Uterus (tissue), 4 donors: ENCODE measurements at places on chromosomes 2 and 18.

GRCh38 chr2:241386519-241386918 is 30.4 kb downstream of the FARP2 start:
- H3K4me1 ChIP-seq = no peaks in the 10 kb centered on the region
- H3K4me3 ChIP-seq = no peak overlapping the region
- H3K27me3 ChIP-seq = no peaks in the 10 kb centered on the region
- no peaks in the 10 kb centered on the region for H3K36me3 ChIP-seq
- H3K27ac ChIP-seq = no peak overlapping the region

GRCh38 chr2:13230221-13230620 is 513.5 kb downstream of the TRIB2 start:
- no peaks in the 10 kb centered on the region for H3K27me3 ChIP-seq
- no peak overlapping the region for H3K27ac ChIP-seq
- H3K36me3 ChIP-seq = no peaks in the 10 kb centered on the region
- no peak overlapping the region for H3K4me3 ChIP-seq
- no peak for DNase-seq

DNA sequence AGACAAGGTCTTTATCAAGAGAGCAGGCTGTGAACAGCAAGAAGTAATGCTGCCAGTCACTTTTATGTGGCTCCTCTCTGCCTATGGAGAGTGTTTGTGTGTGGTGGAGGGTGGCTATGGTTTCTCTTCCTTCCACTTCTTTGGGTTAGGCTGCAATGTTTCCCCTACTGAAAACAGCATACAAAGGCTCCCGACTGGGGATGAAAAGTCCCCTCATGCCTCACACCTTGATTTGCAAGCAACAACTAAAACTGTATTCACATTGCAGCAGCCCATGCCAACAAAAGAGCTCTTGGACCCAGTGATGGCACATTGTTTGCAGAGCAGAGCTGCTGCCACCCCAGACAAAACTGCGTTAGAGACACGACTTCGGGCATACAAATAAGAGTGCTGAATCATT is 301.6 kb downstream of the SLC8A1 start:
- no peak overlapping the region for H3K4me3 ChIP-seq
- DNase-seq = no peak
- H3K4me1 ChIP-seq = no peaks in the 10 kb centered on the region
- H3K27ac ChIP-seq = no peak overlapping the region

GRCh38 chr2:209958016-209958415 is 44.4 kb upstream of the RPE start:
- no peak overlapping the region for H3K27ac ChIP-seq
- H3K4me1 ChIP-seq = no peaks in the 10 kb centered on the region
- H3K4me3 ChIP-seq = no peak overlapping the region
- DNase-seq = no peak
- no peaks in the 10 kb centered on the region for H3K27me3 ChIP-seq
